ENCODE measurements at places on chromosomes 13 and 19.
A peak's percentile ranks its signal among the peaks of the same experiment; 100 is the strongest.

- DNase-seq: no peak
Observed at GRCh38 chr19:55116859-55117662, at the start of gene PPP1R12C. PPP1R12C (minus strand) TSS chr19:55117637; CDS start chr19:55117543, 94 bp downstream.

- no peak for DNase-seq
Observed at GRCh38 chr19:35556846-35557538, 6.5 kb downstream of the ATP4A start.

DNA sequence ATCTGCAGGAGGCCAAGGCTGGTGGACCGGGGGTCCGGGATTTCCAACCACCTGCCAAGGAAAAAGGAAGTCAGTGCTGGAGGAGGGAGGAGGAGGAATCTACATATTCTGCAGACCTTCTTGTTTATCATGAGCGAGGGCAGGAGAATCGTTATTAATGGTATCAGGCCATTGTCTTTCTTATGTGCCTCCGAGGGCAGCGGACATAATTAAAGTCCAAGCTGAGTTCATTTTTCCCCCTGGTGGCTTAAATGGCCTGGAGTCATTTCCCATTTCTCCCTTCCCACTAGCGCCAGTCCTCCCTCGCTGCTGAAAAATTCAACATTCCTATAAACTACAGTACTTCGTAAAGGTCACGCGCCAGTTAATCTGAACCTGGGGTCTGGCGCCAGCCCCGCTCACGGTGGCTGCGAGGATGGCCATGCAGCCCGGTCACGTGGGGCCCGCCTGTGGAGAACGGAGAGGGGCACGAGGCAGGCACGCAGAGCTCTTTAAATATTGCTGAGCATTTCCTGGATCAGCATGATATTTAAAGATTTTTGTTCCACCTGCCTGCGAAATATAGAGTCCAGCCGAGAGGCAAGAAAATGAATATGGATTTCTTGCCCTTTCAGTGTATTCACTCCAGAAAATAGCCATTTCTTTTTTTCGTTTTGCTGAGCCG is 85.2 kb upstream of the PCDH8 start:
- no peak for DNase-seq

GRCh38 chr13:25232937-25233515 is 54.3 kb downstream of the MTMR6 start:
- DNase-seq: peak; percentile 64

GRCh38 chr13:96090240-96091101 is 564 bp downstream of the HS6ST3 start:
- no peak for DNase-seq

GRCh38 chr19:13995878-13996765 is 10.0 kb downstream of the RFX1 start:
- DNase-seq: no peak

DNA sequence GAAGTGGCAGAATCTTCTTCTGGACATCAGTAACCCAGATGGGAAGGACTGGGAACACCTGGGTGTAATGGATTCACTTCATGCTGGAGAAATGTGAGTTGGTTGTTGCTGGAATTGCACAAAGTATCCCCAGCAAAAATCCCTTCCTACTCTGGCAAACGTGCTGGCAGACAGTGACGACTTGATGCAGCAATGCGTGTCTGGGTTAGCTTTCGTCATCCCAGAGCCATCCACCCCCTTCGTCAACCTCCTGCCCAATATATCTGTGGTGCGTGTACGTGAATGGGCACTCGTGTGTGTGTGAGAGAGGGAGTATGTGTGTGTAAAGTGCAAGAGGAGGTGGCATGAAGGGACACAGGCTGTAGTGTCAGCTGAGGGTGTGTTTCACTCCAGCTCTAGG is 70.9 kb downstream of the TM9SF2 start:
- no peak for DNase-seq

- DNase-seq: no peak
Observed at GRCh38 chr19:45202637-45203036, 24.1 kb downstream of the BLOC1S3 start.

- no peak for DNase-seq
Observed at GRCh38 chr13:102769679-102770078, 3.9 kb downstream of the TEX30 start.

DNA sequence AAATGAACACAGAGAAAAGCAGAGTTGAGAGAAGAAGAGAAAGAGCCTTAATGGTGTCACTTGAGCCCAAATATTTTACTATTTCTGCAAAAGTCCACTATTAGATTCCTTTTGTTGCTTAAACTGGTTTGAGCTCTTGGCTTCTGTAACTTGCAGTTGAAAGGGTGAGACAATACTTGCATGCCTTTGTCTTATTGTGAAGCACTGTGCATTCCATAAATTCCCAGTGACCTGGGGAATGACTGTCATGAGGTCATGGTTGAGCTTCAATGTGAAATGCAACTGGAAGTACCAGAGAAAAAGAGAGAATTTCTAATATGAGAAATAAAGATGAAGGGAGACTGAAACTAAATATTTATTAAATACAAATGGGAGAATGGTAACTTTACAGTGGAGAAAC is 310.9 kb downstream of the TDRD3 start:
- DNase-seq: no peak

DNA sequence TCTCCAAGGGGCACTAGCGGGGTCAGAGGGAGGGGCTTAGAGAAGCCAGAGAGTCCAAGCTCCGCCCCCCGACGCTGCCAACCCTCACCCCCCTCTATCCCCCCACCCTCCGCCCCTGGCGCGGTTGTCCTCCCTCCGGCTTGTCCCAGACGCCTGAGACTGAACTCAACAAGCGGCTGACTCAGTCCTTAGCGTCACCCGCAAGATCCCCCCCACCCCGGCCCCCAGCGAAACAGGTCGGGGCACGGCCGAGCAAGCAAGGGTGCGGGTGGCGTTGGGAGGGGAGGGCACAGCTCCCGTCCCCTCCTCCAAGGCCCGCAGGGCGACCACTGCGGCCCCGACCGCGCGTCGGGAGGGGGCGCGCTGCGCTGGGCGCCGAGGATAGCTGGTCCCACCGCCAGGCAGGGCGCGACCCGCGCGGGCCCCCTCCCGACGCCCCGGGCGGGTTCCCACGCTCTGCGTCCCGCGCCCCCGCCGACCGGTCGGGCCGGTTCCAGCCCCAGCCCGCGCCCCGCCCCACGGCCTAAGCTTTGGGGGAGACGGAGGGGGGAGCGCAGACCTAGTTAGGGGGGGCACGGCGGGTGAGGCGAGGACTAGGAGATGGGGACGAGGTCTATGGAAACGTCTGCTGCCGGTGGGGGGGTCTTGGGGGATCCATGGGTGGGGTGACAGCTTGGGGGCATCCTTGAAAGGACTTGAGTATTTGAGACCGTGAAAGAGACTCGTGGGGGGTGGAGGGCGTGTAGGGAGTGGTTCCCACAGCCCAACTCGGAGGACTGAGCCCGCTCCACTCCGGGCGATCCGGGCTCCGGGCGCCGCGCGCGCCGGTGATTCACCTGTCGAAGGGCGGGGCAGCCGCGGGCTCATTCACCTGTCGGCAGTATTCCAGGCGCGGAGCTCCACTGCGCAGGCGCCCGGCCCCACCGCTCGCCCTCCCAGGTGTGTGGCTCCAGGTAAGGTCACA is 5.1 kb downstream of the NOTCH3 start:
- peak; percentile 58 for DNase-seq

- no peak for DNase-seq
Observed at GRCh38 chr13:26459276-26460131, 98.0 kb upstream of the WASF3 start.

DNA sequence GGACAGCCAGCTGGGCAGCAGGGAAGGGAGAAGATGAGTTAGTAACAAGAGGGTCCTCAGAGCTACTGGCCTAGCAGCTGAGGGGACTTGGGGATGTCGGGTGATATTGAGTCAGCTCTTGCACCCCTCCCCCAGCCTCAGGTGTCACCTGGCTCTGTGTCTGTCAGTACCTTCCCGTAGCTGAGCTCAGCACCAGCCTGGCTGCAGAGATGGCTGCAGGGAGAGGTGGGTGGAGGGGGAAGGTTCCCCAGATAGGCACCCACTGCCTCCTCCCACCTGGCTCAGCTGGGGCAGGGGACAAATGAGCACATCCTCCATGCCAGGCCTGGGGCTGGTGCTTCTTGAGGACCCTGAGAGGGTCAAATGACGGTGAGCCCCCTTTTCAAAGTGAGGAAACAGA is 6.8 kb upstream of the KPTN start:
- DNase-seq: no peak

DNA sequence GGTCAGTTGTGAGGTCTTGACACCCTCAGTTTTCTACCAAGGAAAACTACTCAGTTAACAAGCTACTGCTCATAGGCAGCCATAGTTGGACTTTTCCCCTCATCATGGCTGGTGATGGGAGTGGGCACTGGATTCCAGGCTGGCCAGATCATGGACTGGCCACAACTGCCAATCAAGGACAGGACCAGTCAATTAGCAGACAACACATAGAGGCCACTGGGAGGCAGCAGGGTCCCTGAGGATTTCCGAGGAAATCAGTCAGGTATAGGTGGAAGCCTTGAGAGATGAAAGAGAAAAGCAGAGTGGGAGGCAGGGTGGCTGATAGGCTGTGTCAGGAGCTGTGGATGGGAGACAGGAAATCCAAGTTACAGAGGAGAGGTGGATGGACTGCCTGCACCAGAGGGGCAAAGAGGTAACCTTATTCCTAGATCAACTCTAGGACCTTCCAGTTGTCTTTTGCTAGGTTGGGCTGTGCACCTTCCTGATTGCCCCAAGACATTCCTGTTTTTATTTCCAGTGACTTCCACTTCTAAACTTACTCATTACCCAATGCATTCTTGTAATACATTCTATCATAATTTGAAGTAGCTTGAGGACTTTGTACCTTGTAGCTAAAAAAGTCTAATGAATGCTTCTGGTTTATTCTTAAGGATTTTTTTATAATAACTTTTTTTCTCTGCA is 361.8 kb downstream of the KCNRG start:
- no peak for DNase-seq

DNA sequence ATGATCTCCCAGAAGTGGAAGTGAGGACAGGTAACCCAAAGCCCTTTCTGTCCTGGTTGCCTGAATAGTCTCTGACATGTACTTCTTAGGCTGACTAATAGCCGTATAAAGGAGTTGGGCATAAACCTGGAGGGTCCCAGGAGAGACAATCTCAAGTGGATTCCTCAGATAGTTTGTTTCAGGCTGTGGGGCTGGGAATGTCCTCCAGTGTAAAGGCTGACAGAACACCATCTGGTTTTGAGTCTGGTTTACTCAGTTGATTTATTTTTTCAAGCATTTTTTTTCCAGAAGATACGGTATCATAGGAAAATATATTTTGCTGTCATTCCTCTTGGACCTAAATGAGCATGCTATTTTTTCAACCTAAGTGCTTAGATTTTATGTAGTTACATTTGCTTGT is 15.2 kb downstream of the HTR2A start:
- DNase-seq: no peak

GRCh38 chr19:10079031-10079453 is 7.1 kb upstream of the SHFL start:
- DNase-seq: no peak

- DNase-seq: no peak
Observed at GRCh38 chr13:24104723-24105122, 55.8 kb upstream of the SPATA13 start.

DNA sequence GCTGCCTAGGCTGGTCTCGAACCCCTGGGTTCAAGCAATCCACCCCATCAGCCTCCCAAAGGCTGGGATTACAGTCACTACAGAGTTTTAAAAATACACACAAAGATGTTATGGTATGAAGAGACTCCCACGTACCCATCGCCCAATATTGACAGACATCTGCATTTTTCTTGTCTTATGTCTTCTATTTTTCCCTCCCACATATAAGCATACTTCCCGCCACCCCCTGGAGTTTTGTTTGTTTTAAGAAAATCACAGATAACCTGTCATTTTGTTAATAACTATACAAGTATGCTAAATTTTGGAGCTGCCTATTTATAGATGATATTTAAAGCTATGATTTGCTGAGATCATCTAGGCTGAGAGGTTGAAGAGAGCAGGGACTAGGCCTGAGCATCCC is 6.2 kb upstream of the SMG9 start:
- DNase-seq: no peak

DNA sequence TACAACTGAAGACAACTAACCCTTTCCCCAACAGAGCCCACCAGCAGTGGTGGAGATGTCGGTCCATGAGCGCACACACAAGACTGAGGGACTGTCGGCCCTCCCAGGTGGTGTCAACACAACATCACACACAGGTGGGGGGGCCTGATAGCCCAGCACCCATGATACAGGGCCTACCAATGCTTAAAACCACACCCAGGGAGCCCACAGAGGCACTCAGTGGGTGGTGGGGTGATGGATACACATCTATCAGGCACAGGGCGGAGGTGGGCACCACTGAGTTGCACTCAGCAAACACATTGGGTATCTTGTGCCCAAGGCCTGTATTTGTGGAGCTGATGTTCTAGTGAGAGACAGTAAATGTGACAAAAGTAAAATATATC is 7.0 kb upstream of the ZFP36 start:
- DNase-seq: no peak

DNA sequence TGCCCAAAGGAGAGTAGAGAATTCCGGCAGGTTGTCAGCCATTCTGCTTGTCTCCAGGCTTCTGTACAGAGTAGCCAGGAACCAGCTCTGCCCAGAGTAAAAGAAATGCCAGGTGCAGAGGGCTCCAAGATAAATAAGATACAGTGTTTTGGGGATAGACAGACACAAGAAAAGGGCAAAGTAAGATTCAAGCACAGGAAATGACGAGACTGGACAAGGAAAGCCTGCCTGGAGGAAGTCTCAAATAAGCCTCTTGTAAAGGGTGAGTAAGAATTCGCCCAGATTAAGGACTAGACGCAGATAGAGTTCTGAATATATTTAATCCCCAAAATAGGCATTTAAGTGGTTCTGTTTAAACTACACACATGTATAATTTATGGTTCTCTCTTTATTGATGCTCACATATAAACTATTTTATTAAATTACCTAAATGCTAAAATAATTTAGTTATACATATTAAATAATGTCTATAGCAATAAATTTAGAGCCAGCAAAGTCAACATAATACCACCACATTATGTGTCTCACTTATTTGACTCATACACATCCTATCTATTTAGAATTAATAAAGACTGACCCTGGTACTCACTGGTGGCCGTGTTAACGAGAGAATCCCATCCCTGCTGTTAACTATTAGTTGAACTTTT is 98.4 kb upstream of the RAP2A start:
- DNase-seq: no peak

GRCh38 chr13:47917022-47917574 is 84.0 kb downstream of the SUCLA2 start:
- DNase-seq: no peak

- no peak for DNase-seq
Observed at GRCh38 chr13:113074876-113075275, 30.7 kb upstream of the F7 start.

- no peak for DNase-seq
Observed at GRCh38 chr19:28117143-28117542, 1095.8 kb downstream of the UQCRFS1 start.

- DNase-seq: no peak
Observed at GRCh38 chr13:59261928-59262488, 901.7 kb downstream of the DIAPH3 start.

- peak; percentile 92 for DNase-seq
Observed at GRCh38 chr19:14672188-14672872, 2.3 kb downstream of the ADGRE3 start.

- DNase-seq: no peak
Observed at GRCh38 chr19:36125557-36125956, 10.3 kb downstream of the TBCB start.

Data from inflammatory macrophage (primary cell).